Stimulated activated CD8-positive, alpha-beta memory T cell treated with anti-CD3 and anti-CD28 coated beads, Interleukin-15, amount 100 ng/mL, for 4 hours (primary cell): ENCODE measurements at places on chromosomes 3 and 15.

- DNase-seq = no peak
Observed at GRCh38 chr3:101229681-101230080, 90.7 kb downstream of the IMPG2 start.

DNA sequence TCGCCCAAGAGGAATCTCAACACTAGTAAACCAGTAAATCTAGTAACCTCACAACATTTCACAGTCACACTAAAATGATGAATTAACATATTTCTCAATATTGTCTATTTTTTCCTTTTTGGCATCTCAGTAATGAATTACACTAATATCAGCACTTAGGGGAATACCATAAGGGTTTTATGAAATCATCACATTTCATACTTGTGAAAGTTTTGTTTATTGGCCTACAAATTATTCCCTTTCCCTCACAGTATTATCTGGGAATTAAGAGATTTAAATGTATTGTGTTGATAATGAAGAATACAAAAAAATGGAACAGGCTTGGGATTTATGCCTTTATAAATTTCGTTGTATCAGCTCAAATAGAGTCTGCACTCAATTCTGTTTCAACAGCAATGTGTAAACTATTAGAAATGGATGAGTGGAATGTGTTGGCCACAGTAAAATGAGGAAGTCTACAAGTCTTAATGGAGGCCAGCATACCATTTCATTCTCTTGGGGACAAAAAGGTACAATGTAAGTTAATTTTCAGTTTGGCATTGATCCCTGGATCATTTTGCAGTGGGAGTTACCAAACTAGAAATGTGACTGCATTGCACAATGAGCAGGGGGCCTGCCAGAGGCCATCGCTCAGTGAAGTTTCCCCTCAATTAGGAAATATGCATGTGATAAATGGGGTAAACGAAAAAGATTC, 195.4 kb downstream of the FMN1 start:
- DNase-seq = no peak

DNA sequence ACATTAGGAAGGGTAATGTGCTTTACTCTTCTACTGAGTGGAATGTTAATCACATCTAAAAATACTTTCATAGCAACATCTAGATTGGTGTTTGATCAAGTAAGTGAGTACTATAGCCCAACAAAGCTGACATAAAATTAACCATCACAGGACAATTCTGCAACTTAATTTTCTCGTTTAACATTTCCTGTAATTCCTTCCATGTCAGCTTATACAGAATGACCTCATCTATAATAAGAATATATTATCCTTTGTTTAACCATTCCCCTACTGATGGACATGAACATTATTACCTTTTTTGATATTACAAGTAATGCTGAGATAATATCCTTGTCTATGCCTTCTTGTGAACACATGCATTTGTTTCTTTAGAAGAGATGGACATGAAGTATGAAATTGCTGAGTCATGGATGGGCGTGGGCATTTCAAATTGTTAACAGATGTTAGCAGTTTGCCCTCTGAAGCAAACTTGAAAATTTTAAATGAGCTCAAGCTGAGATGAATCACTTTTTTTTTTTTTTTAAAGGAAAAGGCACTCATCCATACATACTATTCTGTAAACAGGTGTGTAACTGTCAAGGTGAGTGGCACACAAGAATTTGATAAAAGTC, 85.1 kb downstream of the OXNAD1 start:
- no peak for DNase-seq

DNA sequence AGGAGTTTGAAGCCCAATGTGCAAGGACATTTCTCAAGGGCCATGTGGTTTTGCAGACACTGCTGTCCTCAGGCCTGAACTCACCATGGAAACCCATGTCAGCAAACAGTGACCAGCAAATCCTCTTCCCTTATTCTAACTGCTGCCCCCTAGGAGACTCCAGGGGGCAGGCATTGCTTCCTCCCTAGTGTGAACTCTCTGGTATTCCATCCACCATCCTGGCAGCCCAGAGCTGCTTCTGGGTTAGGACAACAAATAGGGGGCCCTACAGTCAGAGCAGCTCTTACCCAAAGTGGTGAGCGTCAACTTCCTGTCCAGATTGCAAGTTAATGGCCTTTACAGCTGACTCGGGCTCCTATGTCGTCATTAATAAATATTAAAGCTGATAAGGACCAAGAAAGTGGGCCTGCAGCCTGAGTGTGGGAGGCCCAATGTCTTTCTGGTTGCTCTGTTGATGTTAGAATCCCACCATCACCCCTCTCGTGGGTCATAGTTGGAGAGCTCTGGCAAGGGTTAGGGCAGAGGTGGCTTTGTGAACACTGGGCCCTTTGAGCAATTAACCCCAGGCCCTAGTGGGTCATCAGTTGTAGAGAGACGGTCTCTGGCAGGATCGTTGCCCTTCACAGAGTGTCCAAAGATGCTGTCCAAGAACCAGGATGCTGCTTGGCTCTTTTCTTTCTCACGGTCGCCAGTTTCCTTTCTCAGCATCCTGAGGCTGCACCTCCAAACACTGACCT, 41.5 kb downstream of the TGM4 start:
- no peak for DNase-seq

- no peak for DNase-seq
Observed at GRCh38 chr3:174101244-174101643, 703.7 kb downstream of the NLGN1 start.

- no peak for DNase-seq
Observed at GRCh38 chr3:189076449-189076848, 95.3 kb upstream of the TPRG1 start.
